ENCODE measurements at places on chromosomes 11 and 22.

DNA sequence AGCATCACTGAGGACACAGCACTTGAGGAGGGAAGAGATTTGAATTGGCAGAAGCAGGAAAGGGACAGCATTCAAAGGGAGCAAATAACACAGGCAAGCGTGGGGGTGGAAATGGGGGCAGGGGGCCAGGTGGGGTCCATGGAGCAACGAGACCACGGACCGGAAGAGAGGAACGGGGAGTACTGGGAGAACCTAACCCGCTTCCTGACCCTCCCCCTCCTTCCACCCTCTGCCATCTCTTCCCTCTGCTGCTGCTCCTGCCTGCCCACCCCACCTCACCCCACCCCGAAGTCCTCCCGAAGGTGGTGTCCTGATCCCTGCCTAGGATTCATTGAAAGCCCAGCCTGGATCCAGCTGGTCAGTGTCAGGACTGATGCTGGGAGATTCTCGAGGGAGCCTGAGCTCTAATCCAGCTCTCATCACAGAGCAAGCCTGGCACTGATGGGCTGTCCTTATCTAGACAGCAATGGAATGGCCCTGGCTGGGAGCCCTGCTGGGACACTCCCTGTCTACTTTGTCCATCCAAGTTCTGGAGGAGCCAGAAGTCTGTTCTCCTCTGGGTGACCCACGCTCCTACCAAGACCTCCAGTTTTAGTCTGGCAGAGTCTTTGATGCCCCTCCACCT lies 105.0 kb downstream of the TRIM29 start:
- no peak for DNase-seq

DNA sequence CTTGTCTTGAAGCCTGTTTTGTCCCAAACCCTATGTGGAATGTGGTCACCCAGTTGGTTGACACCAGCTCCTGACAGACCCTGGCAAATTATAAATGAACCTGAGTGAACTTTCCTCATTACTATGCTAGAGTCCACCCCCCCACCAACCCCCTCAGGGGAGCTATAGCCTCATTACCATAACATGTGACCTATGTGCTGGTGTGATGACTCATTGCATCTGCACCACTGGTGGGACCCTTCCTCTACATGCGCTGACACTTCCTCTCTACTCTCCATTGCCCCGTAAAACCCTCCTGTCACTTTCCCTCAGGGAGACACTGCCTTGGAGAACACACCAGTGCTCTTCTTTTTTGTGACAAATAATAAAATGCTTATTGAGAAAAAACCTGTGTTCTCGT lies 105.0 kb upstream of the SESN3 start:
- DNase-seq = no peak

- peak; percentile 29 for DNase-seq
Measured at GRCh38 chr11:117986981-117987574, 884 bp downstream of the IL10RA start.

- no peak for DNase-seq
Measured at GRCh38 chr11:114362326-114362725, 38.0 kb downstream of the C11orf71 start.

DNA sequence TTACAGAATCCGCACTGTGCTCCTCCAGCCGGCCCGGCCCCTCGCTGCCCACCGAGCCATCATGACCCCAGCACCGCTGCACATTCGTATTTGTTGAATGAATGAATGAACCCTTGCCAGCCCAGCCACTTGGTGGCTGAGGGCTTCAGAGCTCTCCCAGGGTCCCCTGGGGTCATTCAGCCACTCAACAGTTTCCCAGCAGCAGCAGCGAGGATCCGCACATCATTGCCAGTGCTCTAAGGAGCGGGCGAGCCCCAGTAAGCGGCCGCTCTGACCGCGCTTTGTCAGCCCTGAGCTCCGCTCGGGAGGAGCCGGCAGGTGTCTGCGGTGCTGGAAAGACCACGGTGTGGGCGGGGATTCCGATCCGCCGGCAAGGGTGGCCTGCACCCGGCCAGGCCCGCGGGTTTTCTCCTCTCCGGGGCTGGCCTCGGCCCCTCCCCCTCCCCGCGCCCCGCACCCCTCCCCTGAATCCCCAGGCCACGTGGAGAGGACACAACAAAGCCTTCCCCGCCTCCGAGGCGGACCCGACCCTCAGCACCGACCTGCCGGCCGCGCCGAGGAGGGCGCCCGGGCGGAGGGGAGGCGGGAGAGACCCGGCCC lies 563 bp downstream of the BID start:
- peak; percentile 20 for DNase-seq

DNA sequence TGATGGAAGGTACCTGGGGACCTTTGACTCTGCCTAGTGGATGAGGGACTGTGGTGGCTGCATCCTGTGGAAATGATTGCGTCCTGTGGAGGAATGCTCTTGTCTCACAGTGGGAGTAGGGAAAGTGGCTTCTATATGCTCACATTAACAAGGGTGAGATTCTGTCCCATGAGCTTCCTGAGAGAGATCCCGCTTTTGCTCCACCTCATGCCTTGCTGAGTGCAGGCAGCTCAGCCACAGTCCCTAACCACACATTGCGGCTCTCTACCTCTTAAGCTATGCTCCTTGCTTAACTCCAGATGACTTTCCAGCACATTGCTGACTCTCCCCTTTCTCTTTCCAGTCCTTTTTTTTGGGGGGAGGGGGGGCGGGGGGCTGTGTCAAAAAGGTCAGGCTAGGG lies 45.0 kb downstream of the TEAD1 start:
- DNase-seq = peak; percentile 47

DNA sequence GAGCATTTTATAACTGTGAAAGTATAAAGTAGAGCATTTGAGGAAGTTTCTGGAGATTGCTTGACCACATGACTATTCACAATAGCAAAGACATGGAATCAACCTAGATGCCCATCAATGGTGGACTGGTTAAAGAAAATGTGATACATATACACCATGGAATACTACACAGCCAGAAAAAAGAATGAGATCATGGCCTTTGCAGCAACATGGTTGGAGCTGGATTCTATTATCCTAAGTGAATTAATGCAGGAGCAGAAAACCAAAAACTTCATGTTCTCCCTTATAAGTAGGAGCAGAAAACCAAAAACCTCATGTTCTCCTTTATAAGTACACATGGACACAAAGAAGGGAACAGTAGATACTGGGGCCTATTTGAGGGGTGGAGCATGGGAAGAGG lies 30.3 kb downstream of the UVRAG start:
- no peak for DNase-seq

GRCh38 chr11:72642884-72643522 lies 31.2 kb downstream of the PDE2A start:
- peak; percentile 23 for DNase-seq

DNA sequence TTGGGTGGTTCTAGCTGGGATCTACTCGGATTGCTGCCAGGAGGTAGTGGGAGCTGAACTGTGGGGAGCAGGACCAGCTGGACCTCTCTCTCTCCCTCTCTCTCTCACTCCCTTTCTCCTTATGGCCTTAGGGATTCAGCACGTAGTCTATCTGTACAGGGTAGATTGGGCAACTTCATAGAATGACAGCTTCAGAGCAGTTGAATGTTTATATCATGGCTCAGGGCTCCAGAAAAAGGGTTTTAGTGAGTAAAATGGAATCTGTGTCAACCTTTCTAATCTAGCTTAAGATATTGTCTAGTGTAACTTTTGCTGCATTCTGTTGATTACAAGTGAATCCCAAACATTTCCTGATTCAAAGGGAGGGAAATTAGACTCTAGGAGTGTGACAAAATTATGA lies 127.7 kb upstream of the PDGFD start:
- no peak for DNase-seq

- no peak for DNase-seq
Measured at GRCh38 chr11:35864131-35864530, 79.7 kb upstream of the LDLRAD3 start.

DNA sequence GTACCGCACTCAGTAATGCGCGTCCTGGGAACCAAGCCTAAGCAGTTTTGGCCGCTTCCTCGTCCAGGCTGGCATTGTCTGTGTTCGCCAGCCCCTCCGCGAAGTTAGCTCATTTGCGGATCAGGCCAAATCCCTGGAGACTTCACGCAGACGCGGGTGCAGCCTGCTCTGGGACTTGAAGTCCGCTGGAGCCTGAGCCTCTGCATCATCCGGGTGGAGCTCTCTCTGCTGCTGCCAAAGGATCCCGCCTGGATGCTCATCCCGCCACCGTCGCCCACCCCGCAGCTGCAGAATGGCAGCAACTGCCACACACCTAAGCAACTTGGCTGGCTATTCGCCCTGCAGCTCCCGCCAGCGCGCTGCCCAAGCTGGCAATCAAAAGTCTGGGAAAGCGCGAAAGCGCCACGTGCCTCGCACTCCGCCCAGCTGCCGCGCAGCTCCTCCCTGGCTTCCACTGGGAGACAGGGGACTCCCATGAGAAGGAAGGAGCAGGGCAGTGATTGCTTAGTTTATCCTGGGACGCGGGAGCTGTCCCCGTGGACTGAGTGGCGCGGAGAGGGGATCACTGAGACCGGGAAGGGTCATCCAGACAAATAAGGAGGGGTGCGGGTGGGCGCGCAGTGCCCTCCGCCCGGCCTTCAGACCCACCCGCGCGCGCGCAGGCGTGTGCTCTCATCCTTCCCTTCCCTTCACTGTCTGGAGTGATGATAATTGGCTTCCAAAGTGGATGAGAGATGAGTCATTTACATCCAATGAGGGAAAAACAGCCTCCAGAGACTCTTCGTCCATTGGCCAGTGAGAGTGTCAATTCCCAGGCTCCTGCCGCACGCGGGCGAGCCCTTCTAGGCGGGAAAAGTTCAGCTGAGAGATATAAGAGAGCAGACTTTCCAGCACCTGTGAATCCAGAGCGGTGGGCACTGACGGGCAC lies 23.2 kb upstream of the GLYATL1B start:
- DNase-seq = peak; percentile 42

DNA sequence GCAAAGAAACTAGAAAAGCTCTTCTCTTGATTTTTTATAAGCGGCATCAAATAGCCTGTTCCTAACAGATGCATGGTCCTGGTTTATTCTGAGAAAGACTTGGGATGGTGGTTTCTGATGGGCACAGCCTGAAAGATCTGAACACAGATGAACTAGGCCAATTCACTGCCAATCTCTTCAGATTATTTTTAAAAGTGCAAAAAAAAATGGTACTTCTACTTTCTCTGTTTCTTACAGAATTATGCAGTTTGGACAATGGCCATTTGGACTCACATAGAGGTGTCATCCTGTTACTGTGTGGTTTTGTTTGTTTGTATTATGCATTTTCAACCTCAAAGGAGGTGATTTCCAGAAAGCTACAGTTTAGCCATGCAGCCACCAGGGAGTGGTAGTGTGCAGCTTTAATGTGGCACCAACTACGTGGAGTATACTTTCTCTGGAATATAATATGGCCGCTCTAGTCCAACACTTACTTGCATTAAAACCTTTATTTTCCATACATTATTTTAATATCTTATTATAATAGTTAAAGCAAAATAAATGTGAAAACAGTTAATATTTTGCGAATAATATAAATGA lies 469.8 kb upstream of the KIRREL3 start:
- no peak for DNase-seq

- DNase-seq = no peak
Measured at GRCh38 chr11:14396273-14396672, 37.3 kb upstream of the RRAS2 start.

- no peak for DNase-seq
Measured at GRCh38 chr11:17905477-17905876, 107.4 kb downstream of the SERGEF start.

DNA sequence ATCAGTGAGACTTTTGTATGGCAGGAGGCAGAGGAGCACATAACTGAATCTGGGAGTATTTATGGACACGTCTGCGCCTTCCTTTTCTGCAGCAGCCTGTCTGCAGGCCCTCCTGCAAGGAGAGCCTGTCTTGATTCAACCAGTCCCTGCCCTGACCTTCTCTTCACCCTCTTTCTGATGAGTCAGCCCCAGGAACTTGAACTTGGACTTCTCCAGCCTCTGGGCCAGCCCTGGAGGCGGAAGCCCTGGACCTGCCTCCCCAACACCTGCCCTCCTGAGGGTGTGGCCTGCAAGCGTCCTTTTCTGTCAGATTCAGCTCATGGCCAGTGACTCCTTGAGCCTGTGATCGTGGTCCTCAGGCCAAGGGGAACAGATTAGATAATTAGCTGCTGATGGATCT lies 20.0 kb downstream of the DAGLA start:
- DNase-seq = peak; percentile 76

- DNase-seq = no peak
Measured at GRCh38 chr22:50009765-50010675, 2.5 kb downstream of the IL17REL start.

DNA sequence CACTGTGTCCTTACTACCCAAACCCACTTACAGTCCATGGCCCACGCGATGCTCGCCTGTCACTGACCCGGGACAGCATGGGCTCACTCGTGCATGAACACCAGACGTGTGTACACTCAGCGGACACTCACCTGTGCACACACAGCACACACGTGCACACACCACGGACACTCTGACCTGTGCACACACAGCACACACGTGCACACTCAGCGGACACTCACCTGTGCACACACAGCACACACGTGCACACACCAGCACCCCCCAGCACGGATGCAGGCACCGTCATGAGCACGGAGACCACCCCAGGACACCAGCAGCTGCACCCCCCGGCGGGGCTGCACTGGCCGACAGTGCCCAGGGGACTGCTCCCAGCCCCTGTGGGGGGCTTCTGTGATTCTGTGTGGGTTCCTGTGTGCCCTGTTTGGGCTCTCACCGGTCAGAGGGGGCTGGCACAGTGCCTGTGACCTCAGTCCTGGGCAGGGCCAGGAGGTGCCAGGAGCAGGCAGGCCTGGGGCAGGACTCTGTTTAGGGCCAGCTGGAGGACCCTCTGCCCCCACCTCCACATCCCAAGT lies 20.2 kb downstream of the CRELD2 start:
- DNase-seq = no peak

- no peak for DNase-seq
Measured at GRCh38 chr22:19846620-19847344, 7.9 kb downstream of the GNB1L start.

GRCh38 chr11:128399251-128400121 lies 187.9 kb downstream of the ETS1 start:
- DNase-seq = peak; percentile 77

GRCh38 chr11:95711162-95711944 lies 78.2 kb downstream of the FAM76B start:
- peak; percentile 75 for DNase-seq

- no peak for DNase-seq
Measured at GRCh38 chr22:37054600-37055365, 3.2 kb downstream of the KCTD17 start.

GRCh38 chr11:19664886-19665548 lies 47.6 kb upstream of the NAV2 start:
- peak; percentile 76 for DNase-seq

GRCh38 chr22:39290724-39291161 lies 28.7 kb downstream of the RPL3 start:
- peak; percentile 59 for DNase-seq

All from fibroblast of mammary gland (primary cell).